ENCODE measurements at places on chromosomes 1 and 21.

DNA sequence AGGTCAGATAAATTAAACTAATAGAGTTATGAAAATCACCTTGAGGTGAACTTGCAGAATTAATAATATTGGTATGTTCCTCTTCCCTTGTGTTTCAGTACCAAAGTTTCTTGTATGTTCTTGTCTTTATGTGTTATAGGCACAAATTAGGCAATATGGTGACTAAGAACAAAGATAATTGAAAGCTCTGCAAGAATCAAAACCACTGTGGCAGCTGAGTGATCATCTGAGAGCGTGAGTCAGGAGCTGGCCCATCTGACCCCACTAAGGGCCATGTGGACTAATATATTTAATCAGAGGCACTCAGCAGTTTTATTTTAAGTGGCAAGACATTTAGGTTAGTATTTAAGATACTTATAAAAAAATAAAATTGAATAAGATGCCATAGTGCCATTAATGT is 12.8 kb upstream of the CASQ2 start:
- DNase-seq, result peak; percentile 76

GRCh38 chr1:181676269-181676668 is 193.0 kb downstream of the CACNA1E start:
- no peak for DNase-seq

GRCh38 chr21:33733601-33734000 is 91.3 kb downstream of the ITSN1 start:
- no peak for DNase-seq

DNA sequence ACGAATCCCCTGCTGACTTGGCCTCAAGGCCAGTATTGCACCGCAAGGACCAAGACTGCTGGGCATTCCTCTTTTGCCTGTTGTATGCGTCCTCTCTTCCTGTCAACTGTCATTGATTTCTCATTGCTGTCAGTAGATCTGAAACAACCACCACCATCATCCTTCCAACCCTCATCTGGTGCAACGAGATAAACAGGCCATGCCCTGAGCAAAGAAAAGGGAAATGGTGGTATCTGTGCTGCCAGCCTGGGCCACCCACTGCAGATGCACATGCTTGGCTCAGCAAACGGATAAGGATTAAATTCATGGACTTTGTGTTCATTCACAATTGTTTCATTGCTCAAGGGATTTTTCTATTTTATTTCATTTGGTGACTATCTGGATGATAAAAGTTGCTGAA is 13.6 kb downstream of the OXCT2 start:
- DNase-seq, result no peak

DNA sequence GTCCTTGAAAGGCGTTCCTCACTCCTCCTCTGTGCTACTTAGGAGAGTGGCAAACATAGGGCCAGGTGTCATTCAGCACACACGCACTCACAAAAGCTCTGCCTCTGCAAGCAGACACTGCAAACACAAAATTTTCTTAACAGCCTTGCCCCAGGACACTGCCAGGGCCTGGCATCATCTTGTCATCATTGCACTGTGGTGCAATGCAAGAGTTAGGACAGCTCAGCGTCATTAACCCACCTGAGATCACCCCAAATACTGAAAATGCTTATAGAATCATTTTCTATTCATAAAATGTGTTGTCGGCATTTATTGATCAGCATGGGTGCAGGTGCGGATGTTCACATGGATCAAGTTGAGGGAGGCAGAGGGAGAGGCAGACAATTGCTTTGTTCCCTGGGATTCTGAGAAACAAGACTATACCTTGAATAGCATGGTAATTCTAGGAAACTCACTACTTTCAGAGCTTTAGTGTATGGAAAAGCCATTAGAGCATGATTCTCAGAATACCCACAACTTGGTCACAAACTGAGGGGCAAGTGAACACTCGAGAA is 3.0 kb downstream of the ADAM30 start:
- DNase-seq, result no peak

DNA sequence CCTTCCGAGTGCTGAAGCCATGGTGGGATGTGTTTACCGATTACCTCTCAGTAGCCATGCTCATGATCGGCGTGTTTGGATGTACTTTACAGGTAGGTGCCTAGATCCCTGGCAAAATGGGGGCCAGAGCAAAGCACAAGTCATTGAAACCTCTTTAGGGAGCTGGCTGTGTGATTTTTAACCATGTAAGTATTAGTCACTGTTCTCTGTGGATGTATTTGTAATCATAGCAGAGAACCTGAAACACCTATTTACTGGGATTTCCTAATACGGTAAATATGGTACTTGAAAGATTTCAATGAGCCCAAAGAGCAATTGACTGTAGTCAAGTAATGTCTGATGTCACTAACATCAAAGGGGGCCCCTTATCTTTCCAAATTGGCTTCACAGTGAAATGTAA is 53.6 kb downstream of the LRRC8C start:
- no peak for DNase-seq

DNA sequence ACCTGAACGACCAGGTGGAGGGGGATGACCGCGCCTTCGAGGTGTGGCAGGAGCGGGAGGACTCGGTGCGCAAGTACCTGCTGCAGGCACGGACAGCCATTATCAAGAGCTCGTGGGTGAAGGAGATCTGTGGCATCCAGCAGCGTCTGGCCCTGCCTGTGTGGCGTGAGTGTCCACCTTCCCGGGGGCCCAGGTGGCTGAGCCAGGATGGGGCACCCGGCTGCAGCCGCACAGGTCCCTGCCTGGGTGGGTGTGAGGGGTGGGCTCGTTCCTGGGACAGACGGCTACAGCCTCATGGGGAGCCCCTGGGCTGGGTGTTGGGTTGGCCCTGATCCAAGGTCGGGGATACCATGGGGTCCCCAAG is 65.2 kb downstream of the TRIM11 start:
- DNase-seq, result no peak
